ENCODE measurements at places on chromosomes 6 and 20.

- peak; percentile 12 for DNase-seq
Measured at GRCh38 chr6:101396548-101397173, 3.2 kb downstream of the GRIK2 start.

GRCh38 chr20:48492015-48492714 lies 335.6 kb downstream of the PREX1 start:
- DNase-seq: no peak

GRCh38 chr20:20228351-20228750 lies 139.6 kb upstream of the INSM1 start:
- no peak for DNase-seq

DNA sequence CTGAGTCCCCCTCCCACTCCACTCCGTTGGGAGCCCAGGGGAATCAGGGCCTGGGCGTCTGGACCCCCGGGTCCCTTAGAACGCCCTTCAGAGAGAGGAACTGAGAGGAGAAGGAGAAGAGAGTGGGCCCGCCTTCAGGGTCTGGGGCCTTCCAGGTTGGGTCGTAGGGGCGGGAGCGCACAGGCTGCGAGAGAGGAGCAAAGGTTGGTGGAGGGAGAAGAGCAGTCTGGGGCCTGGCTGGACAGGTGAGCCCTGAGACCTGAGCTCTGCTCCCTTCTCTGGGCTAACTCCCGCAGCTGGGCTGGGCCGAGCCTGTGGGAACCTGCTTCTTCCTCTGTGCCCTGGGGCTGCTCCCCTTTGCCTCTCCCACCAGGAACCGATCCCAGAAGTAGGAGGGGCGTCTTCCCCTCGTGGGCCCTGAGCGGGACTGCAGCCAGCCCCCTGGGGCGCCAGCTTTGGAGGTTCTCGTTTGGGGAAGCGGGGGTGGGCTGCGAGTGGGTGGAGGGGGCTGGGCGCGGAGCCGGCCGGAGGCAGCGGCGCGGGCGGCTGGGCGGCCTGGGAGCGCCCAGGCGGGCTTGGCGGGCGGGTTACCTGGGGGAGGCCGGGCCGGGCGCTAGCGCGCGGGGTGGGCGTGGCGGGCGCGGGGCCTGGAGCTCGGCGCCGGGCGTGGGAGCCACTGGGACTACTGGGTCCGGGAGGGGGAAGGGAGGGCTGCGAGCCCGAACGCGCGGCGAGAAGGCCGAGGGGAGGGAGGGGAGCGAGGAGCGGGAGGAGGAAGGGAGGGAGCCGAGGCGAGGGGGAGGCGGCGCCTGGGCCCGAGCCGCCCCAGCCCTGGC lies at the start of gene DDR1:
TSS of gene DDR1 (plus strand) at position 835 of the 836 bp plus-strand sequence. CDS start 4,211 bp downstream, outside the sequence.
- peak; percentile 30 for DNase-seq

GRCh38 chr6:168314948-168315347 lies 4.6 kb downstream of the DACT2 start:
- no peak for DNase-seq

GRCh38 chr20:17615645-17616479 lies 46.0 kb downstream of the DSTN start:
- DNase-seq: no peak

- no peak for DNase-seq
Measured at GRCh38 chr20:43936805-43937204, 22.2 kb downstream of the TOX2 start.

- DNase-seq: no peak
Measured at GRCh38 chr6:33114406-33114805, 38.6 kb downstream of the HLA-DPB1 start.

Data from stimulated activated CD4-positive, alpha-beta T cell treated with anti-CD3 and anti-CD28 coated beads, Interleukin-1b, Interleukin-23, amount 100 ng/mL, for 4 hours (primary cell).